EH (cell line): ENCODE measurements at places on chromosomes 7 and 10.

- no peak for DNase-seq
Observed at GRCh38 chr10:14060320-14061070, 270.2 kb downstream of the FRMD4A start.

DNA sequence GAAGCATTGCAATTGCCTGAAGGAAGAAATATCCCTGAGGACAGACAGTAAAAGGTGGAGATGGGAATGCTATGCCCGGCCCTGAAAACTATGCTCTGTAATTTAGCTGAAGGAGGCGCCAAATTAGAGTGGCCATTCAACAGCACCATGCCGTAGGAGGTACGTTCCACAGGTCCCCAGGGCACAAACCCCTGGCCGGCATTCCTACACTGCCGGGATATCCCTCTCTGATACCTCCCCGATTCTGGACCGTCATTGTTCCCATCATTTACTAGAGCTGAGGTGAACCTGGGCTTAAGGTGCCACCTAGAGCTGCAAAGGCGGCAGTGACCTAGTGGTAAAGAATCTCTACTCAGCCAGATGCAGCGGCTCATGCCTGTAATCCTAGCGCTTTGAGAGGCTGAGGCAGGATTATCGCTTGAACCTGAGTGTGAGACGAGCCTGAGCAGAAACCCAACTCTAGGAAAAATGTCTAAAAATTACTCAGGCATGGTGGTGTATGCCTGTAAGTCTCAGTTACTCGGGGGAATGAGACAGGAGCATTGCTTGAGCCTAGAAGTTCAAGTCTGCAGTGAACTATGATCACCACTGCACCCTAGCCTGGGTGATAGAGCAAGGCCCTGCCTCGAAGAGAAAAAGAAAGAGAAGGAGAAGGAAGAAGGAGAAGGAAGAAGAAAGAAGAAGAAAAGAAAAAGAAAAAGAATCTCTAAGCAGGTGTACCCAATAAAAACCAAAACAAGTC lies 53.0 kb upstream of the TNKS2 start:
- peak; percentile 25 for DNase-seq

DNA sequence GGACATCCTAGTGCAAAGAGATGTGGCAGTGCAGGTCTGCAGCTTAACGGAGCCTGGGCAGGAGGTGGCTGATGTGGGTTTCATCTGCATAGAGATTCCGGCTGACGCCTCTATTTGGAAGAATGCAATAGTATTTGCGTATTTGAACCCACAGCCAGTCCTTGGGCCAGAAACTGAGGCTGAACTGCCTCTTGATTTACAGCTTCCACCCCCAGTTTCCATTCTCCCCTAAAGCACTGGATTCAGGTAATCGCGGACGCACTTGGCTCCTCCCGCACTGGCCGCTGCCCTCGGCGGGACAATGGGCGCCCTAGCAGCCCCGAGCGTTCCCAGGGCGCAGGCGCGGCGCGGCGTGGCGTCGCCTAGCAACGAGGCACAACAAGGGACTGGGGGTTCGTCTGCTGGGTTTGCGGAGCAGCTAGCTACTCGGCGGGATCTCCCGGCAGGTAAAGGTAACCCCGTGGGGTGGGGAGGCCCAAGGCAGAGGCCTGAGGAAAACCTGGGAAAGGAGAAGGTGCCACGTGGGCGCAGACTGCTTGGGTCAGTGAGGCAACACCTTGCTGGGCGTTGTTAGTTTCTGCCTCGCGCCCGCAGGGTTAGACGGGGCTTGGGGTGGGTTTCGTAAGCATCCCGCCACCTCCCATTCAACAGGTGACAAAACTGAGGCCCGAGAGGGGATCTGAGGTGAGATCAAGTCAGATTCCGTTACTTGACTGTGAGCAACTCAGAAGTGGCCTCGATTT lies at the start of gene ARMC3:
Gene ARMC3, plus strand, starts transcription at position 393 of the 743 bp plus-strand sequence. CDS start 3,944 bp downstream, outside the sequence.
- peak; percentile 11 for DNase-seq

DNA sequence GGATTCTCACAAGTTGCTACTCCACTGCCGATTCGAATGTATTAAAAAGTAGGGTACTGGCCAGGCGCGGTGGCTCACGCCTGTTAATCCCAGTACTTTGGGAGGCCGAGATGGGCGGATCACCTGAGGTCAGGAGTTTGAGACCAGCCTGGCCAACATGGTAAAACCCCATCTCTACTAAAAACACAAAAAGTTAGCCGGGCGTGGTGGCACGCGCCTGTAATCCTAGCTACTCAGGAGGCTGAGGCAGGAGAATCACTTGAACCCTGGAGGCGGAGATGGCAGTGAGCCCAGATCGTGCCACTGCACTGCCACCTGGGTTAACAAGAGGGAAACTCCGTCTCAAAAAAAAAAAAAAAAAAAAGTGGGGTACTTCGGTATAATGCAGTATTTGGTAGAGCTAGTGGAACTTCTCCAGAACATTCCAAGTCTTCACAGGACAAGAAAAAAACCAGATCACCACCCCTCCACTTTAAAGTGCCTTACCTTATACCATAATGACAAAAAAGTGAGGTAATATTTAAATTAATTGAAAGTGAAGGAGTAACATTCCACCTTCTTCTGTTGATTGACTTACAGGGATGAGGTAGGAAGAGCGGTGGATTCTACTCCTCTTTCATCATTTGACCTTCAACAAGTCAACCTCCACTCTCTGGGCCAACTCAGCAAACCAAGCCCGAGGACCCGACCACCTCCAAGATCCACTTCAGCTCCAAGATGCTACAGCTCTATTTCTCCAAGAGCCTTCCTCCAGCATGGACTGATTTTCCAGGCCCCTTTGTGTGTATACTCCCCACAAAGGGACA lies 2.0 kb downstream of the BAZ1B start:
- no peak for DNase-seq

GRCh38 chr7:138382862-138383565 lies 77.0 kb upstream of the TRIM24 start:
- no peak for DNase-seq

DNA sequence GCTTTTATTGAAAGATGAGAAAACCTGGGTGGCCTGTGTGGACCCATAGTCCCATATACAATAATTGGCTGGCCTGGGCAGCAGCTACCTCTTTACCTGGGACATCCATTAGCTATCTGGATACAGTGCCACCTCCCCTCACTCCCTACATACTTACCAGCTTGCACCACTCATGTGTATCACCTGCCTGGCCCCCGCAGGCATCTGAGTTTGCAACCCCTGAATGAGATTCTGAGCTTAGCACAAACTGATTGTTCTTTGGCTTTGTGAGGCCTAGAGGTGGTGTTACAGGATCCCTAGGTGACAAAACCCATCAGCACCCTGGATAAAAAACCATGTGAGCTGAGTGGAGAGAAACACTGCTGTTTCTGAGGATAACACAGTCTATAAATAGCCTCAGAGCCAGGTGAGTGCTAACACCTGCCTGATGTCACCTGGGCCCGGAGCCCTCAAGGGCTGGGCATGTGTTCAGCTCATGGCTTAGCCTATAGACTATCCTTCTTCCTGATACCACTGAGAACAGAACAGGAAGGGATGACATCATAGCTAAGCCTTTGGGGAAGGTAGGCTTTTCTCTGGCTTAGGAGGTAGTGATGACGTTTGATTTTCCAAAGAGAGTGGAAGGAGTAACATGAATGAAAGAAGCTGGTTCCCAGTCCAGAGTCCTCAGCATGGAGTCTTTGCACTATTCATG lies 2.6 kb upstream of the PPIF start:
- DNase-seq = no peak

- DNase-seq = no peak
Observed at GRCh38 chr10:54869022-54869421, 68.0 kb upstream of the PCDH15 start.

DNA sequence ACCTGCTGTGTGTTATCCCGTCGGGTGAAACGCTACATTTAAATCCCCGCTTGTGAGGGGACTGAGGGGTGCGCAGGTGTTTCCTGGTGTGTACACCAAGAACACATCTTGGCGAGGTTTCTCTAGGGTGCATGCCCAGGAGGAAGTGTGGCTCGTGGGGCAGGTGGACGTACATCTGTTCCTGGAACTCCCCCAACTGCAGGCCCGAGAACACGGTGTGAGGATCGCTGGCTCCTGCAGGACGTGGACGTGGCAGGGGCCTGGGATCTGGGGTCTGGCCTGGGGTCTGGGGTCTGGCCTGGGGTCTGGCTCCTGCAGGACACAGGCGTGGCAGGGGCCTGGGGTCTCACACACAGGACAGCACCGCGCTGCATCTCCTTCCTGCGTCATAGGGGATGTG lies 10.1 kb downstream of the KNDC1 start:
- no peak for DNase-seq

- no peak for DNase-seq
Observed at GRCh38 chr7:112495156-112495788, 14.5 kb downstream of the LSMEM1 start.

DNA sequence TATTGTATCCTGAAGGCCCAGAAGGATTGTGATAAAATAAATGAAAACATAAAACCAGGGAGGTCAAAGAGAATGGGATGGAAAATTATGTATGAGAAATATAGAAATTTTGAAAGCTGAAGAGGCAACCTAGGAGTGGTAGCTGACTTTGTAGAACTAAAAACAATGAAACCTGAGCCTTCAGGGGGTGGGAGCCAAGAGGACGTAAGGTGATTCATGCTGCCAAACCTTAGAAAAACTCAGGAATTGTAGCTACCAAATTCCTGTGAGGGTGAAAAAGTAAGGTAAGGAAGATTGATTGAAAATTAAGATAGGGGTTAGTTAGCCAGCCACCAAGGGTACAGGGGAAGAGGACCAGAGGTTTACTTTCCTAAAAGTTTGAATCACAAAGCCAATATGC lies 213.2 kb downstream of the KCND2 start:
- DNase-seq = no peak

- DNase-seq = no peak
Observed at GRCh38 chr7:47540387-47541350, 41.2 kb downstream of the TNS3 start.

- peak; percentile 0 for DNase-seq
Observed at GRCh38 chr7:146090023-146090645, 26.5 kb upstream of the CNTNAP2 start.

DNA sequence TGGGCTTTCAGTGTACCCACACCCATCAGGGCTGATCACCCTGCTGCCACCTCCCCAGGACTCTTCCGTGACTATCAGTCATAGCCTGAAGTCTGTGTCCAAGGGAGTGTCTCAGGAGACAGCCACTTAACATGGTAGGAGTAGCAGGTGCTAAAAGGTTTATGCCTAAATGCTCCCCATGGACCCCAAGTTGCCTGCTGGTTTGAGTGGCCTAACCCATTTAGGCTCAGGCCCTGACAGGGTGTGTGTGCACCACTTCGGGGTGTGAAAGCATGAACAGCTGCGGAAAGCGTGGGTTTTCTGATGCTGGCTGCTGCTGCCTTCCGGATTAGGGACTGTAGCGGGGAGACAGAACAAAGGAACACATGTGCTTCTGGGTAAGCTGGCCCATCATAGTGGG lies 93.2 kb upstream of the SAMD8 start:
- DNase-seq = no peak

GRCh38 chr10:61830846-61831273 lies 70.6 kb upstream of the ARID5B start:
- DNase-seq = no peak

DNA sequence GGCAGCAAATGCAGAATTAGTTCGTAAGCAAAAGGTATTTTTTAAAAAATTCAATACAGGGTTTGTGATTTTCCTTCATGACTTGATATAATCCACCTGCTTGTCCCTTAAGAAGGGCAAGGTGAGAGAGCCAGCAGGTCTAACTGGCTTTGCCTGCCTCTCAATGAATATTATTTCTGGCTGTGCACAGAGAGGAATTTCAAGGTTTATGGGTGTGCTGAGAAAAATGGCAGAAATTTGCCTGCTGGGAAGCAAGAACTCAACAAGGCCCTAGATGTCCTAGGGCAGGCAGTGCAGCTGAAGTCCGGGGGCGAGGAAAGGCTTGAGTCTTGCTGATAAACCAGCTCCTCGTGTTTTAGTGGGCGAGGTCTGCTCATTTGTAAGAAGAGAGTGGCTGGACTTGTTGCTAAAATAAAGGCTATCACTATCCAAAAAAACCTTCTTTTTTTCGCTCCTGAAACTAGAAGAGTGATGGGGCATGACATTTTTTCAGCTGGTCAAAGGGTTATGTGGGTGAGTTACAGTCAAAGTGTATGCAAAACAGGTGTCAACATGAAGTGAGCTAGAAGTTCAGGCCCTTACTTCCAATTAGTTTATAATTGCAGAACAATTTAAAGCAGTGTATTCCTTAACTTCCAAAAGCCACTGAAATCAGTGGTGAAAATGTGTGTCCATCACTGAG lies 385.8 kb upstream of the KLF6 start:
- no peak for DNase-seq

GRCh38 chr10:8600192-8600591 lies 545.7 kb downstream of the GATA3 start:
- DNase-seq = no peak

DNA sequence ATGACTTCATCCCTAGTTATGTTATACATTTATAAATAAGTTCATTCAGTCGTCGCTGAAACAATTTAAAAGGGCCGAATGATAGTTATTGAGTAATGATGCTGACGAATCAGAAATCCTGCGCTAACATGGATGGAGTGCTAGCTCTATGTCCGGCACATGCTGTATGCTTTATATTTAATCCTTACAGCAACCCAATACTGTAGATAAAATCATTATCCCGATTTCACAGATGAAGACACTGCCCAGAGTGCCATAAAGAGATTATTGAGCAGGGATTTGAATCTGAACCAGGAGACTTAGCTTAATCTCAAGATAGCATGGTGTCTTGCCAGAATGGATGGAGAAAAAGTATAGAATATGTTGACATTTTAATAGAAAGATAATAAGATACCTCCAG lies 1.1 kb upstream of the ICA1 start:
- no peak for DNase-seq

DNA sequence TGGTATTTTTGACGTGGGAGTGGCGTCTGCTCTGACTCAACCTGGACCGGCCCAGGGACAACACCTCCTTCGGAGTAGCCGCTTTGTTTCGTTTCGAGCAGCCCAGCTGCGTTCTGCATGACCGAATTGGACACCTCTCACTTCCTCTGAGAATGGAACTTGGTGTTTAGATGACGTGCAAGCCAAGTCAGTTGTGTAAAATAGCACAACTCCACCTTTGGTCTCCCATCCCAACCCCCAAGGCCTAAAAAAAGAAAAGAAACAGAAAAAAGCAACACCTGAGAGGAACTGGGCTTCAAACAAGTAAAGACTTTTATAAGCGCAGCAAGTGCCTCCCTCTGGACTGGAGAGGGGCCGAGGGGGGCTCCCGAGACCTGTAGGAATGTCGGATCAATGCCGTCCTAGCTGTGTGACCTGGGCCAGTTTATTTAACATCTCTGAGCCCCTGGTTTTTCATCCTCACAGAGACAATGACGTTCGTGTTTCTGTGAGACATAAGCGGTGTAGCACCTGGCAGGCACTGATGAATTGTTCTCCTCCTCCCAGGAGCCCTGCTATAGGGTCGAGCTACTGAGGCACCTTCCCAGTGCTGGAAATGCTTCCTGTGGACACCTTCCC lies 52.0 kb upstream of the SMNDC1 start:
- peak; percentile 71 for DNase-seq
